Frontal cortex (tissue), 4 donors: ENCODE measurements at places on chromosomes 3 and 15. TPM values are rescaled to one million over a fixed set of nuclear protein-coding genes. Genes with fewer than 3 reads are reported as not detected.

GRCh38 chr3:180175572-180175971, 138.8 kb upstream of the PEX5L start:
- no peak for DNase-seq

DNA sequence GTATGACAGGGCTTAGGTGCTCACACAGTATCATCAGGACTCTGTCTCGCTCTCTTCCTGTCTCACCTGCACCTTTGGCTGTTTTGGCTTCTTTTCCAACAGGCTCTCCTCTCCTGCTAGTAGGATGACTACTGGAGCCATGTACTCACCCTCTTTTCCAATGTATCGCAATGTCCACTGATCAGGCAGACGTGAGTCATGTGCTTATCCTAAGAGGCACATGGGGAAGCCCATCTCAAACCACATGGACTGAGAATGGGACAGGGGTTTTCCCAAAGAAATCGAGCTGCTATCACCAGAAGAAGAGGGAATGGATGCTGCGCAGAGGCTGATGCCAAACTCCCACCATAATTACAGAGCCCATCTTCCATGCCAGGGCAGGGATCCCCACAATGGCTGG, 180.6 kb downstream of the IL5RA start:
- DNase-seq = no peak

DNA sequence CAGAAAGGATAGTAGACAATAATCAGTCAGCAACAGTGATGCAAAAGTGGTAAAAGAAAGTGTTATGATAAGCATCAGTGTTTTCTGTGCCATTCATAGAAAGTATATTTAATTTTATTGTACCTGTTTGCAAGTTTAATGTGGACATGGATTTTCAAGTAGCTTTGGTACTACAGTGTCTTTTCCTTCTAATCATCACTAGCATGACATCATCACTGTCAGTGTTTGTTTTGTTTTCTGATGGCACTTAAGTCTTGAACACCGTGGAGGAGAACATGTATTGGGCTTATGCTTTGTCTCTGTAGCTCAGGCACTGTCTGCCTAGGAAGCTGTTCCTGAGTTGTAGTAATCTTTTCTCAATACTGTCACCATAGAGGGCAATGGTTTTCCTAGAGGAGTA, 41.9 kb downstream of the SETD5 start:
- DNase-seq = no peak

The MAP4 gene
- total RNA-seq = 258 TPM

GRCh38 chr3:57038466-57039164, 21.8 kb upstream of the SPATA12 start:
- DNase-seq = no peak

GRCh38 chr3:177721864-177722785, 524.8 kb upstream of the TBL1XR1 start:
- DNase-seq = no peak

DNA sequence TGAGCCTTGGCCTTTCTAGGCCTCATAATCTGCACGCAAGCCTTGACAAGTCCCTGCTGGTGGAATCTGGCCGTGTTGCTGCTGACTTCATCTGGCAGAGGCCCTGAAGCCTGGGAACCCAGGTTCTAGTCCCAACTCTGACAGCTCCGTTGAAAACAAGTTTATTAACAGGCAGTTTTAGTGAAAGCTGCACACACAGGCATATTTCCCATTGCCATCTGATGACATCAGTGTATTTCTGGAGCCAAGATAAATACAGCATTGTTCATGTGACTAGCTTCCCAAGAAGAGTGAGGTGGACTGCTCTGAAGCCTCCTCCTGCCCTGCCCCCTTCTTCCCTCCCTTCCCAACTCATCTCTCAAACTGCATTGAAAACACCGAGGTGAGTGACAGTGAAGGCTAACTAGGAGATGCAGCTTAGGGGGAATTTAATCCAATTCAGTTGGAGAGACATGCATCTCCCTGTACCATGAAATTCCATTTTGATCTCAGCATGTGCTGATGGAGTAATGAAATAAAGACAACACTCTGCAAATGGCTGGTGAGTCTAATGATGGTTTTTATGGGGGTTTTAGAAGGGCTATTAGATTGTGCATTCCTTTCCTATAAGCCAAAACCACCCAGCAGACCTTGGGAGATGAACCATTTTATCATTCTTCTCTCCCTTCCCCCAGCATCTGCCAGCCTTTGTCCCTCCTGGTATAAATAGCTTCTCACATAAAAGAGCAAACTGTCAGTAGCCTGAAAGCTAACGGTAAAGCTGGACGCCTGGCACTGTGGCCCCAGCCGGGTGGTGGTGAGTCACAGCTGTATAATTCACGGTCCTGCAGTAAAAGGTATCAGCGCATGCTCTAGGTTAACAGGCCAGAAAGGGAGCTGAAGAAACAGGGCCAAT, 38.0 kb downstream of the PRICKLE2 start:
- no peak for DNase-seq

DNA sequence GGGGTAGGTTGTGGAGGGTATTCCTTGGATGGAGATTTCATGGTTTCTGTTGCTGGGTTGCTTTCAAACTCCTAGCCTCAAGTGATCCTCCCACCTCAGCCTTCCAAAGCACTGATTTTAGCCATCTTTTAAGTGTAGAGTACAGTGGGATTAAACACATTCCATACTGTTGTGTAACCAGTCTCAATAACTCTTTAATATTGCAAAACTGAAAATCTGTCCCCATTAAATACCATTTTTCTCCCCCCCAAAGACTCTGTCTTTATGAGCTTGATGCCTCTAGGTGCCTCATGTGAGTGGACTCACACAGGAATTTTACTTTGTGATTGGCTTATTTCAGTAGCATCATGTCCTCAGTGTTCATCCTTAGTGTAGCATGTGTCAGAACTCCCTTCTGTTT, 74.7 kb upstream of the ATP10A start:
- DNase-seq = no peak

DNA sequence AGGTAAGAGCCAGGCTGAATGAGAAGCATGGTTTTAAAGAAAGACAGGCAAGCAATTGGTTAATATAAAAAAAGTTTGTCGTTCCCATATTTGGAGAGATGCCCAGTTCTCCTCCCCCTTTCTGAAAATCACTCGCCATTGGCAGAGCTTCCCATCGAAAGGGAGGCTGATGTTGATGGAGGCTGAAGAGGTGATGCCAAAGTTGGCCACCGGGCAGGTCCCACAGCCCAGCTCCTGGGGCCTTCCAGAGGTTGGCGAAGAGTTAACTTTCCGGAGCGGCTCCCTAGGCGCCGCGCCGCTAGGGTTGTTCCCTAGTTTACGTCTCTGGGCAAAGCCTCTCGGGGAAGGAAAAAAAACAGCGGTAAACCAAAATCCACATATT, 793 bp downstream of the PCOLCE2 start:
- no peak for DNase-seq

The CP gene
- not detected for total RNA-seq

The USP4 gene
- 22.0 TPM for total RNA-seq

DNA sequence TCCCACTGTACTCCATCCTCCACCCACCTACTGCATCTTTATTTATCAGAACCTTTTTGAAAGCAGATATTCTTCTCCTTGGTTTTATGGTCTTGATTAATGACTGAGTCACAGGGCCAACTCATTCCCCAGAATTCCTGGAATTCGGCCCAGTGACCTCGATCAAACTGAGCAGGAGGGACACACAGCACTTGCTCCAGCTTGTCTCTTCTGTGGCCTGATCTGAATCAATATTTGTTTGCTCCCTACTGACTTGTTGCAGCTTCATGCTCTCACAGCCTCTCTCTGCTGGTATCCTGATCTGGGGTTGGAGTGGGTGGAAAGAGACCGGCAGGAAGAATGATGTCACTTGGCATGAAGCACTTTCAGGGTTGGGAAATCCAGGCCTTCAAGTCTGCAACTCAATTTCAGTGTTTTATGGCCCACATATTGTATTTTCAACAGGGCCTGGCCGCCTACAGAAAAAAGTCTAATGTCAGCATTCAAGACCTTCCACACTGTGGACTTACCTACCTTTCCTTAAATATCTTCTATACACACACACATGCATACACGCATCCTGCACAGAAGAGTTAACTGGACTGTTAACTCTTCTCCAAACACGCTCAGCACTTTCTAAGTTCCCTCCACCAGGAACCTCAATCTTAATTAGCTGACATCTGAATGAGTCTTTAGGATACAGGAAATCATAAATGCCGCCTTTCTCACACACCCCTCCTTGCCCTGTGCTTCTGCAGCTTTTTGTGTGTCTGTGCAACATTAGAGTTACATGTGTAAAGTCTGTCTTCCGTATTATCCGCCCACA, 4.6 kb downstream of the ANXA2 start:
- DNase-seq = no peak

- no peak for DNase-seq
These were observed 463.9 kb downstream of the EPHA3 start for GRCh38 chr3:89571298-89571697.

The POLQ gene
- total RNA-seq = 1.2 TPM

The AADAC gene
- not detected for total RNA-seq

The MIX23 gene
- 24.5 TPM for total RNA-seq

GRCh38 chr15:63057468-63058345, 15.2 kb downstream of the TPM1 start:
- DNase-seq = no peak

DNA sequence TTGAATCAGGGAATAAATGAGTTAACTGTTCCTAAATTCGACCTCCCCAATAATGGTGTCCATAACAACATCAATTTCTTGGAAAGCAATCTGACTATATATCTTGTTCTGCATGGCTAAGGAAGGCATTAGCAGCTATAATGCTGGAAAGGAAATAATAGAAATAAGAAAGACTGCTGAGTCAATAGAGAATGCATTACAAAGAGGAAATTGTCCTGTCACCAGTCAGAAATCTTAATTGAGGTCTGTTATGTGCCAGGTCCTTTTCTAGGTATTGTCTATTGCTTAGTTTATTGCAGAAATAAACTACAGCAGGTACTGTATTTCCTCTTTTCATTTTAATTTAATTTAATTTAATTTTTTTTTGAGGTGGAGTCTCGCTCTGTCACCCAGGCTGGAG, 5.9 kb upstream of the PPP1R2 start:
- no peak for DNase-seq

The TEX264 gene
- 17.9 TPM for total RNA-seq

The SIDT1 gene
- 8.2 TPM for total RNA-seq

The CORO2B gene
- 19.2 TPM for total RNA-seq

DNA sequence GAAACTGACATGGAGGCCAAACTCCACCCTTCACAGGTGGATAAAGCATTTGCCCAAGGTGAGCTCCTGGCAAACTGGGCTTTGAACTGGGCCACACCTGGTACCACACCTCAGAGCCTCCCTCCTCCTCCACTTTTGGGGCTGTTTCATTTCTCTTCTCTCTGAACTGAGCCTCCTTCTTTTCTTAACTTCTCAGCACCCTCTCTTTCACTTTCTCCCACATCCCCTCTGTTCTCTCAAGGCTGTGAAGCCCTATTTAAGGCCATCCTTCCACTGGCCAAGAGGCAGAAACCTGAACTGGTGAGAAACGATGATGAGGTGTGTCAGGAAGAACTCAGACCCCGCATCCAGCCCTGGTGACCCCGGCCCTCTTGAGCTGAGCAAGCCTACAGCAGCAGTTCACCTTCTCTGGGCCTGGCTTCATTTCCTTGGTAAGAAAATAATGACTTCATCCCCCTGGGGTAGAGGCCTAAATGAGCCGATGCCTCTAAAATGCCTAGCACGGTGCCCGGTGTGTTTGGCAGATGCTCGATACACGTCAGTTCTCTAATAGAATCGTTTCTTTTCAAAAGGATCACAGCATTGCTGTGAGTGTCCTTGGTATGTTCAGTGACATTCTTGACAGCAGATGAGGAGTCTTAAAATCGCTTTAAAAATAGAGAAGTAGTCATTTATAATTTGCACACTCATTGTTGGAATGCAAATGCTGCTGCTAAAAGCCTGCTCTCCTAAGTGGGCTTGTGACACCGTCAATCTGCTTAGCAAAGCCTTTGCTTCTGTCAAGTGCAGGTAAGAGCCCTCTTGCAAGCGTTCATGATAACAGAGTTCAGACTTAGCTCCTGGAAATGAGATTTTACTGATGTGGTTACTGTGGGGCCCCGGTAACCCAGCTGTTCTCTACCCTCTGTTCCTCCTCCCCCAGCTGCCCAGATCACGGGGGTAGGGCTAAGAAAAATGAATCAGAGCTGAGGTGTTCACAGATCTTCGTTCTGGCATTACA, 97.7 kb upstream of the ATP2B2 start:
- DNase-seq = no peak

DNA sequence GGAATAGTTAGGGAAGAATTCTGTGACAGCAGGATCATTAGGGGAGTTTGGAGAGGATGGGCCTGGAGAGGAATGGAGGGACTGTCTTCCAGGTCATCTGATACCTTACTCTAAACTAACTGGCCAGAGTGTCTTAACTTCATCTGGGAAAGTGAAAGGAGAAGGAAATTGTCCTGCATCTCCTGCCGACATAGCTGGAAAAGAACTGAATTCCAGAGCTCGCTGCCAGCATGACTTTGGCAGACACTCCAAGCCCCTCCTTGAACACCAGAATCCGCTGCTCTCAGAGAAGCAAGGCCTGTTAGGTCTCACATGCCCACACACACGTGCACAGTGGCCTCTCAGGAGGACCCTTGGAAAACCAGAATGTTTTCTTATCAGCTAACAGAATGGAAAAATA, 10.5 kb downstream of the ABI3BP start:
- DNase-seq = no peak
